ENCODE measurements at places on chromosomes 16 and 17.
A peak's percentile ranks its signal among the peaks of the same experiment; 100 is the strongest.

- no peak for DNase-seq
Measured at GRCh38 chr16:24130494-24131085, 125.5 kb upstream of the CACNG3 start.

DNA sequence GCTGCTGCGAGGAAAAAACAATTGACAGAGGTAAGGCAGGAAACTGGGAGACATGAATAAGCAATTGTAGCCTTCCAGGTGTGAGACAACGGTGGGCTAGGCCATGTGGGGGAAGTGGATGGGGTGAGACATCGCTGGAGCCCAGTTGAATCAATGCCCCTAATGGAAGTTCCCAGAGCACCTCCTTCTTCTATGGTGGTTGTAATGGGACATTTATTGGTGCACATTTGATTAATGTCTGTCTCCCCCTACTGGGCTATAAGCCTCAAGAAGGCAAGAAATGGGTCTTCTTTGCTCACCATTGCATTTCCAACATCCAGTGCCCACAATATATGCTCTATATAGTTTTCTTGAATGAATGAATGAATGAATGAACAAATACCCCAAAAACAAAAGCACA is 22.7 kb upstream of the CD300E start:
- no peak for DNase-seq

- no peak for DNase-seq
Measured at GRCh38 chr17:8345951-8346665, 6.5 kb downstream of the ODF4 start.

DNA sequence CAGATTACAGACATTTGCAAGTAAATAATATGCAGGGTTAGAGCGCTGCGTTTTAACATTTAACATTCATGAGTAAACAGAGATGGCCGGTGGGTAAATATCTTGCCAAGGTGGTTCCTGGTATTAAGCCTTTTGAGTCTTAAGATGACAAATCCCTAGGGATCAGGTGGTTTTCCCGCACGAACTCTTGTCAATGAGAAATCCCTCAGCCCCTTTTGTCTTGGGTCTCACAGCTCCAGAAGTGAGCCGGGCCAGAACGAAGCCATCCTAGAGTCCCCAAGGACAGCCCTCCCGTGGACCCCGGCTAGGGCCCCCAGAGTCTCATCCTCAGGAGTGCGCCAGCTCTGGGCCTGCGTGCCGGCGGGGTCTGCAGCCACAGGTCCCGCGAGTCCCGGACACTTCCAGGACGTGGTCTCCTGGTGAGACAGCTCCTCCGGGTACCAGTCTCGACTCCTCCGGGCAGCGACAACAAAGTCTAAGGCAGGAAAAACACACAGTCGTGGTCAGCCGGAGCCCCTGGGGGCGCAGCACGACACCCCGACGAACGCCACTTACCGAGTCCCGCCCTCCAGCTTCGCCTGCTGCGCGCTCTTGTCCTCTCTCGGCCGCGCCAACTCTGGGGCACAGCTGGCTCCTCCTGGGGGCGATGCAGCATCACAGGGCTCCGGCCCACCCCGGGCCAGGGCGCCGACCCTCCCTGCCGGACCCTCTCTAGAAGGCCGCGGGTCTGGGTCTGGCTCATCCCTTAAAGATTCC is 13.3 kb downstream of the MIS12 start:
- no peak for DNase-seq

- no peak for DNase-seq
Measured at GRCh38 chr17:41478237-41478636, 2.7 kb downstream of the KRT35 start.

DNA sequence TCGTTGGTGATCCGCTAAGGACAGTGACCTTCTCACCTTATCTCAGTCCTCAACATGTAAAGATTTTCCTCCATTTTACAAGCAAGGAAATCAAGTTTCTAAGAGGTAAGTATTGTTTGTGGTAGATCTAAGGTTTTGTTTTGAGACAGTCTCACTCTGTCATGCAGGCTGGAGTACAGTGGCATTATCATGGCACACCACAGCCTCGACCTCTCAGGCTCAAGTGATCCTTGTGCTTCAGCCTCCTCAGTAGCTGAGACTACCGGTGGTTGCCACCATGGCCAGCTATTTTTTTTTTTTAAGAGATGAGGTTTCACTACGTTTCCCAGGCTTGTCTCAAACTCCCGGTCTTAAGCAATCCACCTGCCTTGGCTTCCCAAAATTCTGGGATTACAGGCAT is 34.9 kb downstream of the PRKCA start:
- DNase-seq: no peak

- DNase-seq: no peak
Measured at GRCh38 chr16:51321251-51321650, 170.2 kb upstream of the SALL1 start.

- DNase-seq: peak; percentile 93
Measured at GRCh38 chr16:15672514-15673167, 22.6 kb downstream of the NDE1 start.

DNA sequence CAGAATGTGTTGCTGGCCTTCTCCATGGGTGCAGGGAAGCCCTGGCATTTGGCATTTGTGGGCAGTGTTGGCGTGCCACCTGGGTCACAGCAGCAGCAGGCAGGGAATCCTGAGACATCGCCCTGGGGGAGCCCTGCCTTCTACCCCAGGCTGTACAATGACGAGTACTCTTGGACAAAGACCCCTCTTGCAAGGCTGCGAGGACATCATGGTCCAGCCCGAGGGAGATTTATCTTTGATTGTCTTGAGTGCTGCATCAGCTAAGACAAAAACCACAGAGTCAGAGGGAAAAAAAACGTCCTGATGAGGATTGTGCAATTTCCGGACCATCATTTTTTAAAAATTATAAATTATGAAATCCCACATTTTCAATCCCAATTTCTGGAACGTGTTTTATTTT is 3.7 kb downstream of the CRISPLD2 start:
- no peak for DNase-seq

- DNase-seq: no peak
Measured at GRCh38 chr16:15770512-15770911, 86.3 kb downstream of the MYH11 start.

DNA sequence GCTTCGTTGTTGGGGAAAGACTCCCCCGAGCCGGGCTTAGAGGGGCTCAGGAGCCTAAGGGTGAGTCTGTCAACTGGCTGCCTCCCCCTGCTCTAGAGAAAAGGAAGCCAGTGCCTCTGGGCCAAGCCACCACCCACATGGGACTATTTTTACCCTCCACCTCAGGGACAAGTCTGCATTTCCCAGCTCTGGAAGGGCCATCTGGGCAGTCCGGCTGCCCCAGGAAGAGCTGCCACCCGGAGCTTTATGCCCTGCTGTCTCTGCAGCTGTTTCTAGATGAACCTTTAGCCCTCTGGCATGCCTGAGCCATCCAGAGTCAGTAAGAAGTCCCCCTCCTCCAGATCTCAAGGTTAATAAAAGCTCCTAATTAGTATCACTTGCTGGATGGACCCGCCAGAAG is 5.3 kb upstream of the RPRML start:
- no peak for DNase-seq

- DNase-seq: no peak
Measured at GRCh38 chr17:73969956-73970355, 233.5 kb upstream of the RPL38 start.

- no peak for DNase-seq
Measured at GRCh38 chr17:14118951-14119350, 49.6 kb downstream of the COX10 start.

GRCh38 chr16:23316634-23317265 is 14.6 kb downstream of the SCNN1B start:
- DNase-seq: no peak

DNA sequence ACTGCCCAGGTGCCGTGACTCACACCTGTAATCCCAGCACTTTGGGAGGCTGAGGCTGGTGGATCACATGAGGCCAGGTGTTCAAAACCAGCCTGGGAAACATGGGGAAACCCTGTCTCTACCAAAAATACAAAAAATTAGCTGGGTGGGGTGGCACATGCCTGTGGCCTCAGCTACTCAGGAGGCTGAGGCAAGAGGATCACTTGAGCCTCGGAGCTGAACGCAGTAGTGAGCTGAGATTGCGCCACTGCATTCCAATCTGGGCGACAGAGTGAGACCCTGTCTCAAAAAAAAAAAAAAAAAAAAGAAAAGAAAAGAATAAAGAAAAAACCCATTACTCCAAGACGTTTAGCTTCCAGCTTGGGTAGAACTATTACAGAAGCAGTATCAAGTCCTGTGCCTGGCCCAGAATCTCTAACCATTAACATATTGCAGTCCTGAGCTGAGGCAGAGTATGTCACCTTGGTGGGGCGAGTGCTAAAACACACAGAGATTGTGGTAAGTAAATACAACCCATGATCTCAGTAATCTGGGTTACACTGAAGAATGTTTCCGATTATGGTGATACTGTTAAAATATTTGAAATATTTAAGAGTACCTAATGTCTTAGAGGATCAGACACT is 23.2 kb upstream of the CFAP20 start:
- no peak for DNase-seq

- DNase-seq: no peak
Measured at GRCh38 chr16:56758930-56759329, 29.0 kb downstream of the NUP93 start.

GRCh38 chr17:11840831-11841230 is 156.4 kb downstream of the ZNF18 start:
- no peak for DNase-seq

DNA sequence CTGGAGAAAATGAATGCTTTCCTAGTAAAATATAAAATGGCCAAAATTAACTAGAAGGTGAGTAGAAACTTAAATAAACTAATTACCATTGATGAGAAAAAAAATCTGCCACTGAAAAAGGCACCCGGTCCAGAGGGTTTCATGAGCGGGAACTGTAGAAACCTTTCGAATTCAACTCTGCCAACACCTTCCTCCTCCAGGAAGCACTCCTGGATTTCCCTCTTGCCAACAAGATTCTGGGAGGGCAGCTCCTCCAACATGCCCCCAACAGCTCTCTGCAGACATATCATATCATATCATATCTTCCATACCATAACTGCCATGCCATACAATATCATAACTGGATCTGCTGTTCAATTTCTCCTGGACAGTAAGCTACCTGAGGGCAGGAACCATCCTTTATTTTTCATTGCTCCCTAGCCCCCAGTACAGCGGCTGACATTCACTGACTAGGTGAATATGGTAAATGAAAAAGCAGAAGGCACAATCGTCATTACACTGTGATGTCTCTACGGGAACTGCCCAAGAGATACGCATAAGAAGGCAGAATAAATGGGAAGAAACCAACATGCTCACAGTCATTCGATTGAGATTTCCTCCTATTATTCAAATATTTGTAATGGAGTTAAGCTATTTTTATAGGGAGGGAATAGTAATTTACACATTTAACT is 9.2 kb downstream of the ARHGAP27 start:
- no peak for DNase-seq

DNA sequence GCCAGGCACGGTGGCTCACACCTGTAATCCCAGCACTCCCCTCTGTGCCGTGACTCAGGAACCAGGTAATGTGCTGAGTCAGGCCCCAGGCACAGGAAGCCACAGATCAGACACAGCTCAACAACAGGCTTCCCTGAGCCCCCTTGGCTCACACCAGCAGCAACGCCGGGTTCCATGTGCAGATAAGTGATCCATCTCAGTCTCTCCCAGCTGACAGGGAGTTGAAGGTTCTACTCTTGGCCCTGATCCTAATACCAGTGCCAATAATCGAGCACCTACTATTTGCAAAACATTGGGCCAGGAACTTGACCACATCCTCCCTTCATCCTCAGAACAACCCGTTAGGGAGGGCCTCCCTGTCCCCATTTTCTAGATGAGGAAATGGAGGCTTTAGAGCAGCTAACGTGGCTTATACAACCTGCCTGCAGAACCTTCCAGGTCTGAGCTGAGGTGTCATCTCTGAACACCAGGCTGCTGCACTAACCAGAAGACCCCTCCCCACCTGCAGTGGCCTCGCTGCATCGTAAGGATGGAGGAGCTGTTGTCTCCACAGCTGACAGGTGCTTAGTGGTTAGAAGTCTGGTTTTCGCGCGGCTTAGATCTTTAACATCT is 64.8 kb upstream of the AMZ2 start:
- DNase-seq: no peak

GRCh38 chr17:17818088-17818526 is 18.7 kb downstream of the SREBF1 start:
- peak; percentile 79 for DNase-seq

- no peak for DNase-seq
Measured at GRCh38 chr17:43953746-43954145, at the start of gene PYY. TSS of gene PYY (minus strand) at chr17:43953940. CDS start at chr17:43953483, 457 bp downstream.

- no peak for DNase-seq
Measured at GRCh38 chr17:34680151-34680550, 100.8 kb downstream of the TMEM132E start.

- peak; percentile 20 for DNase-seq
Measured at GRCh38 chr16:88783391-88784073, 1.5 kb downstream of the PIEZO1 start.

DNA sequence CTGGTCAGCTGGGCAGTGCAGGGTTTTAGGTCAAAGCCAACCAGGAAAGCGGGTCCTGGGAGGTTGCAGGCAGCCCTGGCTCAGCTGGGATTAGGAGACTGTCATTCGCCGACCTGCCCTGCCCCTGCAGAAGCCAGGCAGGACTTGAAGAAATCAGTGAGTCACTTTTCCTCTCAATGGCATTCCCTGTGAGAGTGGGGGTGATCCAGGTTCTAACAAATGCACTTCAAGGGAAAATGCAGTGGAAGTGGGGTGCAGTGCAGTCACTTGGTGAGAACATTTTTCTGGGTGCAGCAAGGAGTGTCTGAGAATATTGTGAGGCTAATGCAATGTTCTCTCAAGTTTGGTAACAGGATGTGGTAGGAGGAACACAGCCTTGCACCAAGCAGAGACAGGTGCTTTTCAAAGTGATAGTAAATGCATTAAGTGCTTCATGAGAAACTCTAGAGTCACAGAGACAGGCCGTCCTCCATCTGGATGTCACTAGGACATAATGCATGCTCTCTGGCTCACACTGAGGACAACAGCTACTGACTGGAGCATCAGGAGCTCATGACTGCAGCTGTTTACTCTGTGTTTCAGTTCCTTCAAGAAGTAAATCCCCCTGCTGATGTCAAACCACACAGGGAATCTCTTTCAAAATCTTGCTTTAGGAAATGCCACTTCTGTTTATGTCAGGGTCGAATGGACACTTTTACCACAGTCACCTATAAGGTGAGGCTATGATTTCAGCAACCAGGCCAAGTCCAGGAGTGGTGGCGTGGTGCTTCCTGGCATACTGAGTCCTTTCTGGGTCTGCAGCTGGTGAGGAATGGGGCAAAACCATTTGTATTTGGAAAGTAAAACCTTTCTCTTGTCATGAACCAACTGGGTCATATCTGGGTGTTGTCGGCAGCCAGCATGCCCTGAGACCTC is 16.7 kb downstream of the CDK5R1 start:
- no peak for DNase-seq

DNA sequence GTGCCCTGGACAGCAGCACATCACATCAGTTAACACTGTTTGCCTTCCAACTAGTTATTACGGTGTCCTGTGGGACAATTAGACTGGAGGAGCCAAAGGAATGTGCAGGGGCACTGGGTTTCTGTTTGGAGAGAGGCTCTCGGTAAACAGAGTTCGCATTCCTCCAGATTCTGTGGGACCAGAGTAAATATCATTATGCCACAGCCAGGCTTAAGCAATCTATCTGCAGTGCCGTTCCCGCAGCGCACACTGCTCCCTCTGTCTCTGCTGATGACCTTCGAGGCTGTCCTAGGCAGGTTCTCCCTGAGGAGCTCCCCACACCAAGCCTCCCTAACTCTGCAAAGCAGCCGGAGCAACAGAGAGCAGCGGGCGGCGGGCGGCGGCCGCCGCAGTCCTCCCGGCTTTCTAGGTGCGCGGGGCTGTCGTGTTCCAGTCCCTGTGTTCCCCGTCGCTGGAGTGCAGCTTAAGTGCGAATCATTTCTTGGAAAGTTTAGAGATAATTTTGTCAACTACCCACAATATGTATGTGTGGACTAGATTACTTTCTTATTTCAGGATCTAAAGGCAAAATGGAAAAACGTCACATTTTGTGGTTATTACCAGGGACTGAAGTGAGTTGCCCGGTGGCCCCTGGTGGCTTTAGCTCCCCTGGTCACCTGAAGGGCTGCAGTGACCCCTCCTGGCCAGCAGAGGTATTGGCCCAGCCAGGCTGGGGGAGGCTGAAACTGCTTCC is 43.3 kb downstream of the PGS1 start:
- DNase-seq: no peak
